Osteoblast (primary cell): ENCODE measurements at places on chromosomes 5 and 9. TPM values are rescaled to one million over a fixed set of nuclear protein-coding genes. Genes with fewer than 3 reads are reported as not detected.
A peak's percentile ranks its signal among the peaks of the same experiment; 100 is the strongest.

C9orf153 gene
- total RNA-seq = under 0.01 and 0.59 TPM in 2 replicates

PCDHA1 gene
- total RNA-seq = not detected in 2 replicates

DNA sequence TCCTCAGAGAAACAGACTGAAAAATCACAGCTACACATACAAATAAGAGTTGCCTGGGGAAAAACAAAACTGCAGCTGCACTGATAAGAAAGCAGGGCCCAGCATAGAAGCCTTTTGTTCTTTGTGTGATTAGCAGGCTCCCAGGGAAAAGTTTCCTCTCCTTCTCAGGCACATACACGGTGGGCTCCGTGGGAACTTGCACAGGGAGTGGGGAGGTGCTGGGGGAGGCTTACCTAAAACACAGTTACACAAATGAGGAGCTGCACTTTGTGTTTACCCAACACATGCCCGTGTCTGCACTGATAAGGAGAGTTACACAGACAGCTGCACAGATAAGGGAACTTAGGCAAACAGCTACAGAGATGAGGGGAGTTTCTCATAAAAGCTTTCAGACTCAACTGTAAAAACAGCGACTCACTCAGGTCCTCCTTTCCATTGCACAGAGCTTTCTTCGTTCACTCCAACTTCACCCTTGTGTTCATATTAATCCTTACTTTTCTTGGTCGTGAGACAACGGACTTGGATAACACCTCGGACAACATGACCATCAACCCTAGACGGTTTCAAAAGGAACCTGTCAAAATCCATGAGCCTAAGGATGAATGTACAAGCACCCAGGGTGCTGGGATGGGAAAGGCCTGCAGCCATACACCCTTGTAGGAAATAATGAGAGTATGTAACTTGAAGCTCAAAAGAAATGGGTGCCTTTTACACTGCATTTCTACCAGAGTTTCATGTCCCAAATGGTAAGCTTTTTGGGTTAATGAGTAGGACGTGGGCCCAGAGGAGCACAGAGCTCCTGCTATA lies 50.8 kb downstream of the SERINC5 start:
- peak overlapping the region; percentile 94 for H3K27ac ChIP-seq
- H3K4me3 ChIP-seq = no peak overlapping the region
- DNase-seq = no peak
- peaks cover 36% of the 10 kb centered on the region for H3K4me1 ChIP-seq
- H3K36me3 ChIP-seq = no peaks in the 10 kb centered on the region
- no peaks in the 10 kb centered on the region for H3K27me3 ChIP-seq

DNA sequence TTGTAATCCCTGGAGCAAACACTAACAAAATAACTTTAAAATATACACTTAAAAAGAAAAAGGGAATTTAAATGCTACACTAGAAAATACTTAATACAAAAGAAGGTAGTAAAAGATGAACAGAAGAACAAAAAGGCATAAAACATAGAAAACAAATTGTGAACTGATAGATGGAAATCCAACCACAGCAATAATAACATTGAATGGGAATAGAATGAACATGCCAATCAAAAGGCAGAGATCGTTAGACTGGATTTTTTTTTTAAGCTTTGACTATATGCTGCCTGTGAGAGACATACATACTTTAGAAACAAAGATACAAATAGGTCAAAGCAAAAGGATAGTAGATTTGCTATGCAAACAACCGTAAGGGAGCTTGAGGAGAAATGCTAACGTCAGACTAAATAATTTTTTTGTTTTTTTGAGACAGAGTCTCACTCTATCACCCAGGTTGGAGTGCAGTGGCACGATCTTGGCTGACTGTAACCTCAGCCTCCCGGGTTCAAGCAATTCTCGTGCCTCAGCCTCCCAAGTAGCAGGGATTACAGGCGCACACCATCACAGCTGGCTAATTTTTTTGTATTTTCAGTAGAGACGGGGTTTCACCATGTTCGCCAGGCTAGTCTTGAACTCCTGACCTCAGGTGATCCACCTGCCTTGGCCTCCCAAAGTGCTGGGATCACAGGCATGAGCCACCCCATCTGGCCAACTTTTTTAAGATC lies 6.5 kb downstream of the ABO start:
- H3K36me3 ChIP-seq = no peaks in the 10 kb centered on the region
- H3K27me3 ChIP-seq = peaks cover 19% of the 10 kb centered on the region
- DNase-seq = peak; percentile 51
- no peaks in the 10 kb centered on the region for H3K4me1 ChIP-seq
- no peak overlapping the region for H3K4me3 ChIP-seq
- no peak overlapping the region for H3K27ac ChIP-seq

SLC28A3 gene
- 0.59 and 0.72 TPM in 2 replicates for total RNA-seq
